ENCODE measurements at places on chromosomes 12 and 14.

- DNase-seq, result no peak
Observed at GRCh38 chr12:100213016-100213891, 12.6 kb downstream of the ACTR6 start.

- DNase-seq, result no peak
Observed at GRCh38 chr12:98073610-98074009, 441.8 kb upstream of the TMPO start.

DNA sequence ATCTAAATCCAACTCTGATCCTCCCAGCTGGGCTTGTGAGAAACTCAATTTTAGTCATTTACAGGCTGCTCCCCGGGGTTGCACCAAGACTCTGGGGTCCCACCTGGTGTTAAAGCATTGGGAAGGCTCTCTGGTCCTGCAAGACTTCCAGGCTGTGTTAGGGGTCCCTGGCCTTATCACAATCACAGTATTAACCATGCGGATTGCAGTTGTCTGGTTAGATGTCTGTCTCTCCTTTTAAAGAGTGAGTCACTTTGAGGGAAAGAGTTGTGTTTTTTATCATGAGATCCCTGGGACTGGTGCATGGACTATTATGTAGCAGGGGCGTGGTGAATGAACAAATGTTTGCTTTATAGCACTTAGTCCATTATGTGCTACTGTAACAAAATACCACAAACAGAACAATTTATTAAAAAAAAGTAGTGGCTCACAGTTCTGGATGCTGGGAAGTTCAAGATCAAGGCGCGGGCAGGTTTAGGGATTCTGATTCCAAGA, 531.4 kb downstream of the FUT8 start:
- no peak for DNase-seq

- no peak for DNase-seq
Observed at GRCh38 chr12:4496145-4496838, 42.4 kb upstream of the RAD51AP1 start.

DNA sequence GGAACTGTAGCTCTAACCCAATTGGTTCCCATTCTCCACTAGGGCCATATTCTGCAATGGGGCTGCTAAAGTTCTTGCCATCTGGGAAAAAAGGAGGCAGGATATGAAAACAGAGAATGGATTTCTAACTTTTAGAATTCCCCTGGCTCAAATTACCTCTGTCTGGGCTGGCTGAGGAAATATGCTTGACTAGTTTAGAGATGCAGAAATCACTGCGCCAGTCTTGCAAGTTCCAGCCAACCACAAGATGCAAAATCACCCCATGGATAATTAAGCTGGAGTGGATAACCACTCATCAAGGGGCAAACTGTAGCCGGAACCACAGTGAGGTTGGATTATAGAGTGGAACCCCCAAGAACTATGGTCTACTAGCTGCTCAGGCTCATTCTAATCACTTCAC, 126.3 kb downstream of the RALGAPA1 start:
- no peak for DNase-seq

DNA sequence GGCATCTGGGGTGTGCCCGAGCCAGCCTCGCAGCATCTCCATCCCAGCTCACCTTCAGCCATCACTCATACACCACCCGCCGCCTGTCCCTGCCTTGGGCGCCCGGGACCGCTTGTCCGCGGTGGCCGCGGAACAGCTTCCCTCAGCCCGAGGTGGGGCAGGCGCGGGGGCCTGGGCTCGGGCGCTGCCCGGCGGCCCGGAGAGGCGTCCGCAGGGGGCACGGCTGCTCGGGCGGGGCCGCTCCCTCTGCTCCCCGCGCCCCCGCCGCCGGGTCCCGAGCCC, 430 bp downstream of the SLC41A2 start:
- DNase-seq, result no peak

- DNase-seq, result no peak
Observed at GRCh38 chr14:101546706-101547105, 14.6 kb upstream of the DIO3 start.

- peak; percentile 43 for DNase-seq
Observed at GRCh38 chr12:95484524-95484923, 10.6 kb downstream of the METAP2 start.

DNA sequence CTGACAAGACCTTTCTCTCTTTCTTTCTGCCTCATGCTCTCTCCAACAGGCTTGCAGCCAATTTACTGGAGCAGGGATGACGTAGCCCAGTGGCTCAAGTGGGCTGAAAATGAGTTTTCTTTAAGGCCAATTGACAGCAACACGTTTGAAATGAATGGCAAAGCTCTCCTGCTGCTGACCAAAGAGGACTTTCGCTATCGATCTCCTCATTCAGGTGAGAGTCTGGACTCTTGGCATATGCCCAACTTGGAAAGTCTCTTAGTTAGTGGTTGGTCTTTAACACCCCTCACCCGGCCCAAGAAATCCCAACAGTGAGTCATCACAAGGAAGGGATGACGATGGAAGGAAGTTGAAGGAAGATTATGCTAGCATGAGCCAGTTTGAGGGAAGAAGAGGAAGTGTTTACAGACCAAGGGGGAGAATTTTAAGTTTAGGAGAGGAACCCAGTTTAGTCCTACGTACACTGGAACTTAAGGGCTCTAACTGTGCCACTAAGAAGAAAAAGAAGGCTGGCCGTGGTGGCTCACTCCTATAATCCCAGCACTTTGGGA, 189.7 kb downstream of the ETV6 start:
- DNase-seq, result peak; percentile 84

- DNase-seq, result no peak
Observed at GRCh38 chr12:101803978-101804377, 26.8 kb downstream of the GNPTAB start.

DNA sequence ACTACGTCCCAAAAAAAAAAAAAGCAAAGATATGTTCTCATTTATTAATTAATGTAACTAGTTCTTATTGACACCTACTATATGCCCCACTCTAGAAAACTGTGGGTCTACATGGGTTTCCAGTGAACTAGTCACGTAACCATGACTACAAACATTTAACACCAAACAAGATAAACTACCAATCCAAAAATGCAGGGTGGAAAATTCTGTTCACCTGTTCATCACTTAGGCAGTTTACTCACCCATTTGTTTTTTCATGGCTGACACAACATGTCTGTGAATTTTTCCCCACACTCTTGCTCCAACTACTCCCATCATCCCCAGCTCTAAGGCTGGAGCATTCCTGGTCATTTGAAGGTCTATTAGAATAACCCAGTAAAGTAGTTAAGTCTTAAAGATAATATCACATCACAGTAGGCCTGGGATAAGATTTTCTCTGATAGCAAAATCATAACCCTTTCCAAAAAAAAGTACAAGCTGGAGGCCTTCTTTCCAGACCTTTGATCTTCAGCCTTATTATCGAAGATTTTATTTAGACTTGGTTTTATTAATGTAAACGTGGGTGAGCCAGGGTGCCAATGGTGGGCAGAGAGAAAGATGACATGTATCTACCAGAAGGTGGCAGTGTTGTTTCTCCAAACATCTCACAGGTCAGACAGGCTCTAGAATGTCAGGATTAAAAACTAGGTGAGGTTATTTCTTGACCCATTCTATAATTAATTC, 61.6 kb upstream of the DAAM1 start:
- DNase-seq, result peak; percentile 80

- DNase-seq, result no peak
Observed at GRCh38 chr12:131894981-131895639, 688 bp downstream of the ULK1 start.

GRCh38 chr14:91464615-91465205, 45.4 kb downstream of the PPP4R3A start:
- no peak for DNase-seq

- no peak for DNase-seq
Observed at GRCh38 chr14:65198346-65198745, 96.0 kb upstream of the MAX start.

DNA sequence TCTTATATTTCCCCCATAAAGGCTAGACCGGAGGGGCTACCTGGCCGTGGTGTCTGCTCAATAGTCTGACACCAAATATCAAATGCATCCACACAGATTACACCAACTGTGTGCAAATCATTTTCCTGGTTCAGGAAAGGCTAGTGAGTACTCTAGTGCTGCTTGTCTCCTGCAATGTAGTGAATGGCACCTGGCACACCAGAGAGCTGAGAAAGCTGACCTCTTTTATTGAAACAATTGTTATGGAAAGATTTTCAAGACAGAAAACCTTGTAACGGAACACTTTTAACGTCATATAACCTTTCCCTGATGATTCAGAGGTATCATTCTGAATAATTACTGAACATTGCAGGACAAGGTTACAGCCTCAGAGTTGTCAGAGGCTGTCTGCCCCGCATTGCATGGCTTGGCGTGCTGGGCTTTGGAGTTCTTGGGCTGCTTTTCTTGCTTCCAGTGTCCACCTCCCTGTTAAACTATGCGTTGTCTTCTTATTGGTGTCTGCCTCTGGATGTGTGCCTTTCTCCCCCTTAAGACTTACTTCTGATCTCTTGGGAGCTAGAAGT, 40.7 kb upstream of the HDAC7 start:
- no peak for DNase-seq

GRCh38 chr14:100440207-100440631, 117.1 kb downstream of the SLC25A47 start:
- peak; percentile 74 for DNase-seq

DNA sequence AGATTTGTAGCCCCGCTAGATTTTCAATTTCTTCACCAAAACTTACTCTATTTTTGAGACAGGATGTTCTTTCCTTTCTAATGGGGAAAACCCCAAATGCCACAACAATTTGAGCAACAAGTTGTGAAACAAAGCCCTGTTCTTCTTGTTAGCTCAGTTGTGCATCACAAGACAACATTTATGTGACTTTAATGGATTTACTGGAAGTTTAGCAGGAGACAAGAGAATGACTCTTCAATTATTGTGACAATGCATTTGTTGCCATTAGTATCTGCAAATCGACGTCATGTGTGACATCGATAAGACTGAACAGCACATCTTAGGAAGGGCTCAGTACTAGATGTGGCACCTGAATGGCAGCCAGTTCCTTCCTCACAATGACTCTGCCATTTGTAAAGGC, 1028.9 kb upstream of the TMEM132C start:
- peak; percentile 42 for DNase-seq

DNA sequence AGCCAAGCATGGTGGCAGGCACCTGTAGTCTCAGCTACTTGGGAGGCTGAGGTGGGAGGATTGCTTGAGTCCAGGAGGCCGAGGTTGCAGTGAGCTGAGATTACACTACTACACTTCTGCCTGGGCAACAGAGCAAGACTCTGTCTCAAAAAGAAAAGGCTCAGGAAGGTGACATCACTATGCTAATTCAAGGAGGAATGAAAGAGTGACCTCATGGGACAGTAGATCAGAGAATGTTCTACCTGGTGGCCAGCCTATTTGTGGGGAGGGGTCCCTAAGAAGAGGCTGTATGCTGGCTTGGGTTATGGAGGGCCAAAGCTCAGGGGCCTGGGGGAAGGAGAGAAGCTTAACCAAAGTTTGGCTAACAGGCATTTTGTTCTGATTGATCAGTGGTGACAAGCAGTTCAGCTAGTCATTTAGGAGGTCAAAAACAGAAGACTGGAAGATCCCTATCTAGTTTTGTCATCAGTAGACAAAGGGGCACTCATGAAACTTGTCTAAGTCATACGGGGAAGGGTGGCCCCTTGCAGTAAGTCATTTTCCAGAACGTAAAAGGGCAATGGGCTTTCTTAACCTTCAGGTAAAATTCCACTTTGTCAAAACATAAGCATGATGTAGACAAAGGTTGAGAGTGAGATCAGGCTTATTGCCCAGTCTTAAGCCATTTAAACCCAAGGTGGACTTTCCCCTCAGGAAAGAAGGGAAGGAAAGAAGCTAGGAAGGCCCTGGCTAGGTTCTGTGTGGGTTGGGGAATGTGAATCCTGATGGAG, 60.8 kb upstream of the EEA1 start:
- no peak for DNase-seq

DNA sequence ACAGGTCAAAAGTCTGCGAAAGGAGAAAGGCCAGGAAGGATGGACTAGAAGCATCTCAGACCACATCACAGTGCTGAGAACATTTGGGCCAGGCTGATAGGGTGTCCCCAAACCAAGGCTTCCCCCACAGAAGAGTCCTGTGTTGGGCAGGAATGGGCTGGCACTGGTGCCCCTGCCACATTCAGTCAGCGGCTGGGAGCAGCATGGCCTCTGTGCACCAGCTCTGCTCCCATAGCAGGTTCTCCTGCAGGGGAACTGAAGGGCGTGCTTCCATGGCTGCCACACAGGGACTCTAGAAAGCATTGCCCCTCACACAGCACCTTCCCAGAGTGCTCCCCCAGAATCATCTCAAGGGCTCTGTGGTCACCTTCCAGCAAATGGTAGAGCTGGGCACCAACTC, 17.5 kb downstream of the EVL start:
- DNase-seq, result no peak

GRCh38 chr12:15520844-15521243, 198.5 kb downstream of the PTPRO start:
- DNase-seq, result no peak

GRCh38 chr14:89654998-89655397, 238.0 kb upstream of the FOXN3 start:
- DNase-seq, result no peak

- peak; percentile 59 for DNase-seq
Observed at GRCh38 chr14:77063571-77064171, 34.4 kb upstream of the CIPC start.

- no peak for DNase-seq
Observed at GRCh38 chr12:43973385-43973784, 137.5 kb downstream of the TMEM117 start.

- DNase-seq, result no peak
Observed at GRCh38 chr14:106207316-106207715, 680.9 kb downstream of the TMEM121 start.

GRCh38 chr14:63671987-63672386, 30.3 kb upstream of the WDR89 start:
- no peak for DNase-seq

DNA sequence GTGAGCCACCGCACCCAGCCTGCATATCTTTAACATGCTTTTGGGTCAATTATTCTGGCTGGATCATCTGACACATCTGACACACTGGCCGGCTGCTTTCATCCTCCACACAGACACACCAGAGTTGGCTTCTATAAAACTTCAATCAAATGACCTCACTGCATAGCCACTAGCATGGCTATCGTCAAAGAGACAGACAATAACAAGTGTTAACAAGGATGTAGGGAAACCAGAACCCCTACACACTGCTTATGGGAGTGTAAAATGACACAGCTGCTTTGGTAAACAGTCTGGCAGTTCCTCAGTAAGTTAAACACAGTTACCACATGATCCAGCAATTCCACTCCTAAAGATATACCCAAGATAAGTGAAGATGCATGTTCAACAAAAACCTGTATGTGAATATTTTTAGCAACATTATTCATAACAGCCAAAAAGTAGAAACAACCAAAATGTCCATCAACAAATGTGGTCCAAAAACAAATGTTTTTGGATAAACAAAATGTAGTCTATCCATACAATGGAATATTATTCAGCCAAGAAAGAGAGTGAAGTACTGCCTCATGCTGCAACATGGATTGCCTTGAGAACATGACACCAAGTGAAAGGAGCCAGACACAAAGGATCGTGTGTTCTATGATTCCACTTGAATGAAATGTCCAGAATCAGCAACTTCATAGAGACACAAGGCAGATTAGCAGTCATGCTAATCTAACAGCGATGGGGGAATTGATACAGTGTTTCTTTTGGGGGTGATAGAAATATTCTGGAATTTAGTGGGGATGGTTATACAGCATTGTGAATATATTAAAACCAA, 10.1 kb downstream of the KDM2B start:
- no peak for DNase-seq

DNA sequence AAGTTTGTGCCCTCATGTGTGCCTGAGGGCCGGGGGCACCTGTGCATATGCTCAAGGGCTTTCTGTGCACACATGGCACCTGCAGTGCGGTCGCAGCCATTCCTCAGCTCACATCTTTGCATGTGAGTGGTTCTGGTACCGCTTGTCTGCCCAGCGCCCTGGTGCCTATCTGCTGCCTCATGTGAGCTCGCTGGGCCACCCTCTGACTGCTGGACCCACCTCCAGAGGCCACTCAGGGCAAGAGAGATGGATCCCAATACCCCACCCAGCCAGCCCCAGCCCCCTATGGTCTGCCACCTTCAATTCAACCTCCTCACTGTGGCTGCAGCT, 5.4 kb upstream of the AMN start:
- DNase-seq, result no peak

Data from fibroblast of pulmonary artery (primary cell).